Stimulated activated CD8-positive, alpha-beta memory T cell treated with anti-CD3 and anti-CD28 coated beads, Interleukin-15, amount 100 ng/mL, for 24 hours (primary cell): ENCODE measurements at places on chromosomes 7 and 10.

DNA sequence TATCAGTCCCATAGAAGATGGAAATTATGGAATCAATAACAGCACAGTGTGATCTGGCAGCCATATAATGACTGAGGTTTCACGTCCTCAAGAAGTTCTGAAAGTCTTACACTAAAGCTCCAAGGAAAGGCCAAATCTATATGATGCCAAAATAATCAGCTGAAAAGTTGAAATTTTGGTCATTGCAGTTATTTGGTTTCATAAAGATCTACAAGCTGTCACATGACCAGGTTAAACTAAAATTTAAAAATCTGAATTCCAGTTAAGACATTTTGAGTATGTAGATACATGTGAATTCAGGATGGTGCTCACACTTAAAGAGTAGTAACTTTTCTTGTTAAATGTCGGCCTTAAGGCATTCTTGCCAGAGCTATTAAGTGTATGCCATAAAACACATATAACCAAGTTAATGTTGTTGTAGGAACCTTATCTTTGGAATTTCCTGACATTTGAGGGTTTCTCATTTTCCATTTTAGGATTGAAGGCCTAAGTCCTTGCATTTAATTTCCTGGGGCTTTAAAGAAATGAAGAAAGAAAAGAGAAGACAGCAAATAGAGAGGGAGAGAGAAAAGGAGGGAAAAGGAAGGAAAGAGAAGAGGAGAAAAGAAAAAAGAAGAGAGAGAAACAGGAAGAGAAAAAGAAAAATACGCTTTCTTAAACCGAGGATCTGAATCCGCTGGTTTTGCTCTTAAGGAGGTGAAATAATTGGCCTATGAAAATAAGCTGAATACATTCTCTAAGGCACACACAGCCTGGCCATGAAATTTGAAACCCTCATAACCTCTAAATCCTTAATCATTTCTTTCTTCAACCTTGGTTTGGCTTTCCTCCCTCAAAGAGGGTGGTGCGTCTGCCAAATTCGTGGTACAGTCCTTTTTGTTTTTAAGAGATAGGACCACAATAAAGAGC, 43.8 kb downstream of the DENND2A start:
- no peak for DNase-seq

- no peak for DNase-seq
Observed at GRCh38 chr10:12823328-12823727, 178.2 kb downstream of the CCDC3 start.

GRCh38 chr7:44321796-44322195, 3.6 kb downstream of the CAMK2B start:
- no peak for DNase-seq

- DNase-seq = no peak
Observed at GRCh38 chr10:131841131-131841660, 59.6 kb upstream of the PPP2R2D start.

- DNase-seq = no peak
Observed at GRCh38 chr10:6787091-6787490, 207.0 kb upstream of the PRKCQ start.

GRCh38 chr10:113214331-113214730, 264.3 kb downstream of the TCF7L2 start:
- no peak for DNase-seq

DNA sequence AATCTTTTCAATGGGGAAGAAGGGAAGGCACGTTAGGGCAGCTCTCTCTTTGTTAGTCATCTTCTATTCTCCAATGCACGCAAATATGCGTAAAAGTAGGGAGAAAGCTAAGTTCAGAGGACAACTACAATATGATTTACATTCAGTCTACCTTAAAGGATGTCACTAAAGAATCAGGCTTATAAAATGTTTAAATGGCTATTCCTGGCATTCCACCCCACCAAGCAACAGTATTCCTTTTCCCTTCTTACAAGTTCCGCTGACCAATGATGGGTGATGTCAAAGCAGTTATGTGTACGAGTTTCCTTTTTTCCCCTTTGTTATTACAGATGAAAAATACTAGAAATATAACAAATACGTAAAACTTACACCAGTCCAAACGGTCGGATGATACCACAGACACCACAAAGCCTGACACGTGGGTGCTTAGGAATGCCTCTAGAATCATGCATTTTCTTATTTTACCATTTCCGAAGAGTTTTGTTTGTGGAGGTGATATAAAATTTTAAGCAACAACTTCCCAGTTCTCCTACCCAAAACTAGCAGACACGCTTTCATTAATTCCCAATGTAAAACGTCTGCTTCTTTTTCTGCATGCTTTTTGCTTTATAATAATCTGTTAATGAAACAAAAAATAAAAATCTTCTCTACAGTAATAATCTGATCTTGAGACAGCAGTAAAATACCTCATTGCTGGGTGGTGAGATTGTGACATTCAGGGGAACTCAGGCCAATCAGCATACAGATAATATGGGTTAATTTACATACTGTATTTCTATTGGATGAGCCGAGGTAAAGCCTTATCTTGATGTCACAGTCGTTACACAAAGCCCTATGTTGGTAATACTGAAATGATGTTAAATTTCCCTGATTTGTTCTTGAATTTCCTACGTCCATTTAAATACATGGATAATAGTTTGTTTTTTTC, 708 bp upstream of the GPR85 start:
- no peak for DNase-seq

- no peak for DNase-seq
Observed at GRCh38 chr7:151311294-151311864, 30.2 kb upstream of the NUB1 start.

GRCh38 chr10:18142151-18142550, 1.9 kb downstream of the CACNB2 start:
- DNase-seq = no peak

- no peak for DNase-seq
Observed at GRCh38 chr10:132077091-132077490, 11.3 kb downstream of the JAKMIP3 start.

GRCh38 chr7:144854839-144855424, 19.1 kb upstream of the TPK1 start:
- DNase-seq = no peak

- DNase-seq = no peak
Observed at GRCh38 chr7:27116962-27117886, 13.3 kb downstream of the HOXA4 start.
